ENCODE measurements at places on chromosomes 1 and 21.

- no peak for DNase-seq
Observed at GRCh38 chr1:40749817-40750216, 33.8 kb upstream of the KCNQ4 start.

GRCh38 chr1:18681423-18681835 lies 50.8 kb downstream of the PAX7 start:
- no peak for DNase-seq

DNA sequence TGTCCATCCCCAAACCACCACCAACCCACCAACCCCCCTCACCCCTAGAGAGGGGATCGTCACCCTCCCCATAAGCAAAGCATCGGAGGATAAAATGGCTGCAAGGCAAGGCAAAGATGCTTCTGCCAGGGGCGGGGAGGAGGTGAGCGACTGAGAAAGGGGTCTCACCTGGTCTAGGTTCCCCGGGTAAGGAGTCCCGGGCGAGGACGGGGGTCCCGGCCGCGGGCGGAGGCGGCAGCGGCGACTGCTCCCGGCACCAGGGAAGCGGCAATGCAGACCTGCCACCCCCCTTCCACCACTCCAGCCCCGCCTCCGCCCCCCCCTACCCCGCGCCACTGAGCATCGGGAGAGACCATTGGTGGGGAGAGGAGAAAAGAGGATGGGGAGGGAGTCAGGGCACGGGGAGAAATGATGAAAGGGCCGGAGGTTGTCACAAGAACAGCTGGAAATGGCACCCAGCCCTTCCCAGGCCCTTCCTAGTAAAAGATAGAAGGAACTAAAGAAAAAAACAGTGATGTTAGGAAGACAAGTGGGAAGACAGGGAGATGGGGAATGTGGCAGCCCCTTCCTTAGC lies at the start of gene SV2A:
Gene SV2A (minus strand): TSS at position 274 of the 574 bp plus-strand sequence. CDS start 4,004 bp downstream, outside the sequence.
- DNase-seq: peak; percentile 28

DNA sequence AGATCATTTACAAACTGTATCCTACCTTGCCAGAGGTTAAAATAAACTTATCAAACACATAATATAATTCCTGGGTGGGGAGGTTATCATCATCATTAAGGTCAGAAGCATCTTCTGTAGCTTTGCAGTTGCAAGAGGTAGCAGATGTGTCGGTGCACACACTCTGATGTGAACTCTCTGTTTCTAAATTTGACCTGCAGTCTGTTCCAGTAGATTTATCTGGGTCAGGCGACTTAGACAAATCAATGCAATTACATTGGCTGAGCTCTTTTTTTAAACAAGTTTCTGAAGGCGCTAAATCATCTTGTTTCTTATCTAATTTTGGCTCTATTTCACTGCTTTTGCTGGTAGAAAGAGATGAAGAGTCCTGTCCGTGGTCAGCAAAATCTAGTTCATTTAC lies 70.4 kb downstream of the PRPF38A start:
- no peak for DNase-seq

DNA sequence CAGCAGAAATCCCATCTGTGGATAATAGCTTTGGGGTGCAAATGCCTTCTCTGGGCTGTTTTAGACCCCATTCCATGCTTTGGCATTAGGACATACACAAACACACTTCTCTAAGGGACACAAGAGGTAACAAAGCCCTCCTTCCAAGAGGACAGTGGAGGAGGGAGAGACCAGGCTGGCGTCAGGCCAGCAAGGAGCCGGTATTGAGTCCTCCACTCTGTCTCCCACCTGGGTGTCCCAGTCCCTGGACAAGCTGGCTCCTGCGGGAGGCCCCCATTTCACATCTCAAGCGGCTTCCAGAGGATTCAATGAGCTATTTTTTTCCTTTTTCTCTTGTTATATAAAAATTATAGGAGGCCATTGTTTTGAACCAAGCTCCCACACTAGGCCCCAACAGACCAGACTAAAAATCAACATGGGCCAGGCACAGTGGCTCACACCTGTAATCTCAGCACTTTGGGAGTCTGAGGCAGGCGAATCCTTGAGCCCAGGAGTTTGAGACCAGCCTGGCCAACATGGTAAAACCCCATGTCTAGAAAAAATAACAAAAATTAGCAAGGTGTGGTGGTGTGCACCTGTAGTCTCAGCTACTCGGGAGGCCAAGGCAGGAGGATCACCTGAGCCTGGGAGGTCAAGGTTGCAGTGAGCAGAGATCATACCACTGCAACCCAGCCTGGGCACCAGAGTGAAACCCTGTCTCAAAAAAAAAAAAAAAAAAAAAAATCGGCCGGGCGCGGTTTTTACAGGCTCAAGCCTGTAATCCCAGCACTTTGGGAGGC lies 142.9 kb downstream of the TOMM20 start:
- no peak for DNase-seq

DNA sequence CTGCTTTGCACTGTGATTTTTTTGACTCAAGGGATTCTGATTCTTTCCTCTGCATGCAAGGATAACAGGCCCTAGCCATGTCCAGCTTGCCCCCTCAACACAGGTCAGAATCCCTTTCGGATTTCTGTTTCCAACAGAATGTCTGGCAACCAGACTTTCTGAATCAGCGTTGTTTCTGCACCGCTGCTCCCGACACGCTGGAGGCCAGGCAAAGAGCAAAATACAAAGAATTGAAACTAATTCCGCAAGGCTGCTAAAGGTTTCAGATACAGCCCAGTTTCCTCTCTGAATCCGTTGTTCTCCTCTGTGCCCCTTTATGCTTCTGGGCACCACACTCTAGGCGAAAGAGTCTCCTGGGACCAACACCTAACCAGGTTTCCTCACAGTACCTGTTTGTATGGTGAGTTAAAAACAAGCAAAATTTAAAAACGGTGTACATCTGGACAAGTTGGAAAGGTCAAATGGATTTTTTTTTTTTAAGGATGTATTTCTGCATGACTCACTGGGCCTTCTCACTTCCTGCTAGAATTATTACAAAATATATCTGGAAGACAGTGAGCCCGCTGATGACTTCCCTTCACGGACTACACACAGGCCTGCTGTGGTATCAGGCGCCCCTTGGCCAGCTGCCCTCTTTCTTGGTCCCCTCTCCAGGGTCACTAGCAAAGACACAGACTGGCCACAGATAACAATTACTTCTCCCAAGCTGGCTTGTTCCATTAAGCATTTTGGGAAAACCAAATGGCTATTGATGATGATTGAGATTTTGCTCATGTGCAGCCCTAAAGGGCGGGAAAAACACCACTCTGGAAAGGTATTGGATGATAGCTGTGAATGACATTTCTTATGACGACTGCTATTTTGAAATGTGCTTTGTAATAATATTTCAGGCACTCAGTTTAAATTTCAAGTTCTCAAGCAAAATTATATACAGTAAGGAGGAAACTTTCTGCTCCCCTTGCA lies 118.3 kb downstream of the TGFB2 start:
- no peak for DNase-seq

- DNase-seq: no peak
Observed at GRCh38 chr1:205920159-205920558, 23.1 kb downstream of the SLC26A9 start.

DNA sequence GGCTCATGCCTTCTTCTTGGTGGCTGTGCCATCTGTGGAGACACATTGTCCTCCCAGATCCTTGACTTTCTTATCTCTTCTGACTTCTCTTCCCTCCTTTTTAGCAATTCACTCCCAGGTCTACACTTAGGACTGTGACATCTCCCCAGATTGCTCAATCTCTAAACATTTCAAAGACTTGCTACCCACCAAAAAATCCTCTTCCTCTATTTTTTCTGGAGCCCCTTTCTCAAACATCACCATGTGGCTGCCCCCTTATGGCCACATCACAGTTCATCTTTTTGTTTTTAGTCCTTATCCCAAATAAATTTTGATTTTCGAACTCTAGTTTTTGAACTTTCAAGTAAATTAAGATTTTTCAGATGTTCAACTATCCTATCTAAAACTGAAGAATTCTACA lies 148.6 kb upstream of the HOOK1 start:
- DNase-seq: no peak

DNA sequence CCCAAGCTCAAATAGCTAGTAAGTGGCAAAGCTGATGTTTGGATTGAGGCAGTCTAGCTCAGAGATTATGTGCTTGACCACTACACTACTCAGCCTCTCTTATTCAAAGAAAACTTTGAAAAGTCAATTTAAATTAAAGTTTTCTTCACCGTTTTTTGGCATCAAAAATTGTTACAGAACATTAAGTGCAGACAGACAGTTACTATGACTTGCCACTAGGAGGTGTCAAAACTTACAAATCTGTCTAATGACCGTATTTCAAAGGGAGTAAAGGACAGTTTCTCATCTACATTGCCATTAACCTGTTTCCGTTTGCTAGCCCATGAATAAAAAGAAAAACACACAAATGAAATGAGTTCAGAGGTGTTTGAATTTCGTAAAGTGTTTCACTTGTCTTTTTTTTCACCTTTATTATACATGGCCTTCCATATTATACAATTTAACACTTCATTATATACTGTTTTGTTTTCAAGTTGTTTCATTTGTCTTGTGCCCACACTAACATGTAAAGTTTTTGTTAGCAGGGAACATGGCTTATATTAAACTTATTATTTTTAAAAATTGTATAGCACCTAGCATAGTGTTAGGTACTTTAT lies 57.4 kb upstream of the MTF2 start:
- no peak for DNase-seq

DNA sequence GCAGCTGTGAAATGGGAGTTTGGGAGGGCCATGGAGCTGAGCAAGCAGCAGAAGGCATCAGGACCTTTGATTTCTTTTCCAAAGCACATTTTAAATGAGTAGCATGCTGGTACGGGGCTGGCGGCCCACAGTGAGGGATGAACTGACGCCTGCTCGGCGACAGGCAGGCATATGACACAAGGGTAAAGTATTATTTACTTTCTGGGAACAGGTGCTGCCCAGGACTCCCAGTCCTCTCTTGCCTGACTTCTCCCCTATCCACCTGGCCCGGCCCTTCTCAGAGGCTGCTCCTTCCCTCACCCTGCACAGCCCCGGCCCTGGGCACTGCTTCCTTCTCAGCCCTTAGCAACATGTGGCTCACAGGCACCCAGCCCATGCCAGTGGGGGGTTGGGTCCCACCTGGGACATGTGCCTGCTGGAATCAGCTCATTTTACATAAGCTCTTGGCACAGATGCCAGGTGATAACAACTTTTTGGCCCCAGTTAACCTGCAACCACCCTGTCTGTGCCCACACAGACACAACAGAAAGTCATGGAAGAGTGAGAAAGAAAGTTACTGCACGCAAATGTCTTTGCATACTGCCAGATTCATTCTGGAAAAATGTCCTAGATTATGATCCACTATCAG lies 112.3 kb upstream of the GADD45A start:
- no peak for DNase-seq

- no peak for DNase-seq
Observed at GRCh38 chr1:158208586-158209116, 28.0 kb downstream of the CD1D start.

GRCh38 chr1:167486090-167486824 lies 32.1 kb downstream of the CD247 start:
- DNase-seq: no peak

- no peak for DNase-seq
Observed at GRCh38 chr1:150168960-150169601, 19.4 kb downstream of the PLEKHO1 start.

GRCh38 chr1:208093754-208094719 lies 150.1 kb downstream of the PLXNA2 start:
- DNase-seq: no peak

- DNase-seq: no peak
Observed at GRCh38 chr1:29975036-29975694, 738.8 kb downstream of the PTPRU start.

GRCh38 chr1:42960122-42960390 lies 1.4 kb upstream of the SLC2A1 start:
- no peak for DNase-seq

DNA sequence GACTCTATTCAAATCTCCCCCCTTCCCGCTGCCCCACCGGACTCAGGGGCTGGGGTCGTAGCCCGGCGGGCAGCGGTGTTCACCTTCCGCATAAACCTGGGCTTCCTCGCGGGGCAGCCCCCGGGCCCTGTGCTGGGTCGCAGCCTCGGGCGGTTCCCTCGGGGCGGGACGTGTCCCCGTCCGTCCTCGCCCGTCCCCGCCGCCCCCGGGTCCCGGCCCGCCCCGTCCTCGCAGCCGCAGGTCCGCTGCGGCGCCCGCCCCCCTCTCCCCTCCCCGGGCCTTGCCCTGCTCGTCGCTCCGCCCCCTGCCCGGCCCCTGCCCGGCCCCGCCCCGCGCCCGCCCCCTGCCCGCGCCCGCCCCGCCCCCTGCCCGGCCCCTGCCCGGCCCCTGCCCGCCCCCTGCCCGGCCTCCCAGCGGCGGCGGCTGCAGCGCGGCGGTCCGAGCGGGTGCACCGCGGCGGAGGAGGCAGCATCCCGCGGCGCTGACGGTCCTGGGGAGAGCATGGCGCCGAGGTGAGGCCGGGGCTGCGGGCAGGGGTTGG lies at the start of gene COL18A1:
Gene COL18A1 (plus strand): TSS at position 436 of the 541 bp plus-strand sequence. CDS start 66 bp downstream, at position 502.
- no peak for DNase-seq

DNA sequence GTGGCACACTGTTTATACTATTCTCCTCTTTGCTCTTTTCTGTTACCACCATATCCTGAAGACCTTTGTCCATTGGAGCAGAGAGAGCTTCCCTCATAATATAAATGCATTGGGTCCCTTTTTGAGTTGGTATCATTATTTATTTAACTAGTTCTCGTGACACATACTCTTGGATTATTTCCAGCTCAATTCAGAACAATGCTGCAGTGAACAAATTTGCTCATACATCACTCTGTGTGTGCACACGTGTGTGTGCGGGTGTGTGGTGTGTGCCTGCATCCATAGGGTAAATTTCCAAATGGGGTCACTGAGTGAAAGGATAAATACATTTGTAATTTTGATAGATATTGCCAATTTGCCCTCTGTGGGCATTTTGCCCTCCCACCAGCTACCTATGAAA lies 5.8 kb downstream of the PLA2G2A start:
- no peak for DNase-seq

DNA sequence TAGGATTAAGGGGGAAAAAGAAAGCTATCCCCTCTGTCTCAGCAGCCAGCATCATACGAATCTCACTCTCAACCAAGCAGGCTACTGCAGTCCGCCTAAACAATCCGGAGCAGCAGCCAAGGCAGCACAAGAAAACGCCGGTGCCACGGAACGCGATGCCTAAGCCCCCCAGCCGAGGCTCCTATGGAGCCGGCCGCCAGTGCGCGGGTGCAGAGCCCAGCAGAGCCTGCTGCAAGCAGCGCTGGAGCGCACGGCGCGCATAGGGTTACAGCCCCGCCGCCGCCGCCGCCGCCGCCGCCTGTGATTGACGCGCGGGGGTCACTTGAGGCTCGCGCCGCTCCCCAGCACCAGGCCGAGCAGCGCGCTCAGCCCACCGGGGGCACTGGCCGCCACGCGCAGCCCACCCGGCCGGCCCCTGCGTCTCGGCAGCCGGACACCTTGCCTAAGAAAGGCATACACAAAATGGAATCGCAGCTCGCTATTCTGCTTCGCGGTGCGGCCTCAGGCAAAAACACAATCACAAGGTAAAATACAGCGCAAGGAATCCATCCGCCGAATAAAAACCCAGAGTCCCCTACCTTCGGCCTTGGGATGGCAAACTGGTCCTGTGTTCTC lies 780 bp downstream of the HIVEP3 start:
- no peak for DNase-seq

DNA sequence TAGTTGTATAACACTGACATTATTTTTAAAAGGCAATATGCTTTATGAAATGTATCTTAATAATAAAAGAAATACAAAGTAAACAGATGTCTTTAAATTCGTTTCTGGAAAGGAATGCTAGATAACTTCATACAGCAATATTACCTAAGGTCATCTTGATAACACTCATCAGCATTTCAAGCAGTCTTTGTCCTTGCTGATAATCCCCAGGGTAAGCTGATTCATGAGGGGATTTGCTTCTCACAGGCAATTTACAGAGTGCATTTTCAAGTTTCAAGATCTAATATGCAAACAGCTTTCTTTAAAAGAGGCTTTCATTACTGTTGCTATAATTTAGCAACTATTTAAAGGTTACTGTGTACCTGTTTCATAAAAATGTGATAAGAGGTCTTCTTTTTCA lies 75.2 kb upstream of the NEK2 start:
- no peak for DNase-seq

Data from NCI-H1417 treated with DMSO at 0.1 percent for 48 hours (cell line).